ENCODE measurements at places on chromosomes 1 and 21.

GRCh38 chr1:60878323-60878722, 204.0 kb upstream of the NFIA start:
- no peak for DNase-seq

DNA sequence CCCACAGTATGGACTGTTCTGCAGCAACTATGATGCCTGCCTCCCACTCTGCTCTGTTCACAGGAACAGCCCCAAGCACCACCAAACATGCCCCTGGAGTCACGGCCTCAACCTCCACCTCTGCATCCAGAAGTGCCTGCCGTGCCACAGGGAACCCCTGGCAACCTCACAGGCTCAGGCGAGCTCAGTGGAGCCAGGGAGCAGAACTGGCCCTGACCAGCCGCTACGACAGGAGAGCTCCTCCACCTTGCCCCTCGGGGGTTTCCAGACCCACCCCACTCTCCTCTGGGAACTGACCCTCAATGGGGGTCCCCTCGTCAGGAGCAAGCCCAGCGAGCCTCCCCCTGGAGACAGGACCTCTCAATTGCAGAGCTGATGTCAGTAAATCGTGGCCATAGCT, 13.0 kb downstream of the MRAP start:
- DNase-seq = no peak

DNA sequence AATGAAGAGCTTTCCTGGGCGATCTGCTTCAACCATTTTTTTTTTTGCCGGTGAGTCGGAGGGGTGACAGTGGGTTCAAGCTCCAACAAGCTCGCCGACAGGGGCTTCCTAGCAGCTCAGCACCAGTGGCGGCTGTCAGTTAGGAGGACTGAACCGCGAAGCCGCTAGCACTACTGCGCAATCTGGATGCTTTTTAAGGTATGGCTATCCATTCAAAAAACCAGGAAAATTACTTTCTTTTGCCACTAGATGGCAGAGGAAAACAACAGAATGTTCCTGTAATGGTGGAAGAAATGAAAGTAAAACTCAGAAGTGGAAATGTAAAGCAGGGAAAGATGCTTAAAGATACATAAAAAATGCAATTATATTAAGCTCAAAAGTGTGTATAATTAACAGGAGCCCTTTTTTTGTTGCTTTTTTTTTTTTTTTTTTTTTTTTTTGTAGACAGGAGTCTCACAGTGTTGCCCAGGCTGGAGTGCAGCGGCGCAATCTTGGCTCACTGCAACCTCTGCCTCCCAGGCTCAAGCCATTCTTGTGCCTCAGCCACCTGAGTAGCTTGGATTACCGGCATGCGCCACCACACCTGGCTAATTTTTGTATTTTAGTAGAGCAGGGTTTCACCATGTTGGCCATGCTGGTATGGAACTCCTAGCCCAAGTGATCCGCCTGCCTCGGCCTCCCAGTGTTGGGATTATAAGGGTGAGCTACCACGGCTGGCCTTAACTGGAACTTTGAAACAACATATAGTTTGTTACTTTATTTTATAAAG, 8.5 kb downstream of the KYAT3 start:
- DNase-seq = peak; percentile 85

DNA sequence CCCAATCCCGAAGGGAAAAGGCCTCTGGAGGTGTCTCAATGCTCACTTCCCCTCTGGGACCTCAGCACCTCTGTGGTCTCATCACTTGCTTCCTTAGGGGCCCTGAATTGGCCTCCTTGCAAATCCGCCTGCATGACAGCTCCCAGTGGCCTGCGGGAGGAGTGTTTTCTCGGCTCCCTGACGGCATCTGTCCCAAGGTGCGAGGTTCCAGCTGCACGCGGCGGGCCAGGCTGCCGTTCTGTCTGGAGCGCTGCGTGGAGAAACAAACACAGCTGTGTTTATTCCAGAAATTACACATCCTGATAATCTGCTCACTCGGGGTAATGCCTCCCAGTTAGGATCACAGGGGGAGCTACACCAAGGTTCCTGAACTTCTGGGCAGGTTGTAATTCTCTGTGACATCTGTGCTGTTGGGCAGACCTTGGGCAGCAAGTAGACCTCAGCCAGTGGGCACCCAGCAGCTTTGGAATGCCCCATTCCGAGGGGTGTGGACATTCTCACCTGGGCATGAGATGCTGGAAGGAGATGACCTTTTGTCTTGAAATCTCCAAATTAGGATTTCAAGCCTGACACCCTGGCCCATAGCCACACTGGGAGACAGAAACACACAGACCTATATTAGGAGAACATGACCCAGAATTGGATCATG, 18.2 kb downstream of the EPHB2 start:
- DNase-seq = no peak

GRCh38 chr1:174157157-174157806, 2.0 kb upstream of the RABGAP1L start:
- no peak for DNase-seq

DNA sequence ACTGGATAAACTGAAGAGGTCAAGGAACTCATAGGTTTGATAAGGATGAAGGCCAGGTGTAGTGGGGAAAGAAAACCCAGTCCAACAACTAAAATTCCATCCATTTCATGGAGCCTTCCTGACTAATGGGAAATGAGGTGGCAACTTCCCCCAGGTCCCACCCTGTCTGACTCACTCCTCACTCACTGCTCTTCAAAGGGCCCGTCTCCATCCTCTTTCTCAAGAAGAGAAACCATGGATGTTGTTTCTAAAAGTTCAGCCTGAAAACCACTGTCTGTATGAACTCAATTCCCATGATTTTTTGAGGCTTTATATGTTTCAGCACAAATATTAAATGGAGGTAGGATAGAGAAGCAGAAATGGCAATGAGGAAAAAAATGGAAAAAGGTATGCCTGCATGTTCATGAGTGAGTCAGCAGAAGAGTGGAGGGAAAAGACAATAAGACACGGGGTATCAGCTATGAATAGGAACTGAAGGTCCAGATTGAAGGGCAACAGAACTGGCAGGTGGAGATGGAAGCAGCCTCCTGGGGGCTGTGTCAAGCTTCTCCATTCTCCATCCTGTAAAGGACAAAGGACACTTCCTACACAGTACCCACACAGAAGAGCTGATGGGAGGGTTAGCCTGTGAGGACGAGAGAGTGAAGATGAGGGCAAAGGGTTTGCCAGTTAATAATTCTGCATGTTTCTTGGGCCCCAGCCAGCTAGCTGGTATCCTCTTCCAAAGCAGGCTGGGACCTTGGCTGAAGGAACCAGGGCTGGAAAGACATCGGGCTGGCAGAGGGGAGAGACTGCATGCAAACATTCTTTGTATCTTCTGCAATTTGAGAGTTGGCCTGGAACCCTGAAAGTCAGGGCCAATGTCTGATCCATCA, 5.5 kb upstream of the ELOVL1 start:
- no peak for DNase-seq

- peak; percentile 63 for DNase-seq
Observed at GRCh38 chr1:67564193-67564592, 120.8 kb upstream of the GADD45A start.

GRCh38 chr1:180462102-180462501, 40.3 kb downstream of the ACBD6 start:
- DNase-seq = no peak

DNA sequence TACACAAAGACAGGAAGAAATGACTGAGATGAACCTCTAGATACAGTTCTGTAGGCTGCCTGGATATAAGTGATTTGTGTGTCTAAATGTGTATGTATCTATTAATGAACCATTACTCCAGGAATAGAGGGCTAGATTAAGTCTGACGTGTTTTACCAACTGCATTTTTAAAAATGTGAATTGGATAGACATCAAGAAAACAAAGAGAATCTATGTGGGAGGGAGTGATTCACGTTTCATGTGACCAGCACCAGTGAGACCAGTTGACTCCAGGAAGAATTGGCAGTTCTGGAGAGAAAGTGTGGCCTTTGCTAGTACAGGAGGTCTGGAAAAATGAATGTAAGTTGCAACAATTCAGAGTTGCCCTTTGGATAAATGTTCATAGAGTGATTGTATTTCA, 53.4 kb upstream of the RGS21 start:
- no peak for DNase-seq

- DNase-seq = no peak
Observed at GRCh38 chr1:206709322-206709721, 24.6 kb downstream of the MAPKAPK2 start.

DNA sequence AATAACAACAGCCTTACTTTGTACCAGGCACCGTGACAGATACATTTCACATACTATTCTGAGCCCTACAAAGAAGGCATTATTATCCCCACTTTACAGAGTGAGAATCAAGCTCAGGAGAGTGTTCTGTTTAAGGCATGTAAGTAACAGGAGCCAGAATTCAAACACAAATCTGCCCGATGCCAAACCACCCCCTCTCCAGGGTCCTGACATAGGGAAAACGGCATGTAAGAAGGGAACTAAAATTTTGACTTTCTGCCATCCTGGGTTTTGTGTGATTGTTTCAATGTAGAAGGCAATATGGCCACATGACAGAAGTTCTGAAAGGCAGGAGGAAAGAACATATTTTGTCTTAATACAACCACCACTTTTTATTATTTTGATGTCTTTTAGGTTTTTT, 5.5 kb downstream of the FUCA1 start:
- no peak for DNase-seq

DNA sequence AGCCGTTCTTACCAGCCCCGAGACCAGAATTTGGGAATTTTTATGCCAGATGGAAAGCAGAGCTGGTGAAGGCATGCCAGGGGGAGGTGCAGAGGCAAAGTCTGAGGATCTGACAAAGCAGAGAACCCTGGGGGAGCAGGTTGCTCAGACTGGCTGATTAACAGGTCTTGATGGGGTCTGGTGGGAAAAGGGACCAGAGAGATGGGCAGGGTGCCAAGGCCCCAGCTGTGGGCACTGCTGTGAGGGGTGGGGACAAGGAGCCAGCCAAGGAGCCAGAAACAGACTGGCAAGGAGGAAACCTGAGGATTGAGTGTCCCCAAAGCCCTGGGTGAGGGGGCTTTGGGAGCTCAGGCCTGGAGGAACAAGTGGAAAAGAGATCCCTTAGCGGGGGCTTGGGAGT, 21.4 kb downstream of the RPS6KA1 start:
- no peak for DNase-seq

GRCh38 chr1:187490266-187490665, 661.5 kb downstream of the PLA2G4A start:
- no peak for DNase-seq

DNA sequence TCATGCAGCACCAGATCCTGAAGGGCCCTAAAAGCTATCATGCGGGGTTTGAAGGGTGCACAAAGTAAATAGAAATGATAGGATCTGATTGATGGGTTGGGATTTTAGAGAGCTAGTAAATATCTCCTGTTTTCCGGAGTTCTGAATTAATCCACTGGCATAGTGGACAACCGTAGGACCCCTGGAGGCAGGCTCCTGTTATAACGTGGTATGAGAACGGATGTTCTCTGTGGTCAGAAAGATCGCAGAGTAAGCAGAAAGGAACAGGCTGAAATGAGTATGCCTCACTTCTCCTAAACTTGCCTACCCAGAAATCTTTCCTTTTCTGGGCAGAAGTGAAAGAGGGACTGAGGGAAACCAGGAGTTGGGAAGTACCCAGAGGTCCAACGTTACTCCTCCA, 470.8 kb downstream of the AJAP1 start:
- peak; percentile 17 for DNase-seq

DNA sequence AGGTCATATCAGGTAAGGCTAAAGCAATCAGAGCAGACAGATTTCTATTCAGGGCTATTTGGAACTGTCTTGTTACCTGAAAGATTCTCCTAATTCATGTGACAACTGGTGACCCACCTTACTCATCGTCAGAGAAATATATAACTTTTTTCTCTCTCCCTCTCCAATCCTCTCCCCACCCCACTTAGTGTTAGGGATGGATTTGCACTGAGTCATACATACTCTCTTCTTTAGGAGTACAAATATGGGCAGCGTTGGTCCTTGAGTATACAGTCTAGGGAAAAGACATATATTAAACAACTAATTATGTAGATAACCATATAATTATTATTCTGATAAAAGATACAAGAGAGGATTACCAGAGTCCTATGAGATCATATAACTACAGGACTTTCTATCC, 246.3 kb downstream of the HHIPL2 start:
- DNase-seq = no peak

DNA sequence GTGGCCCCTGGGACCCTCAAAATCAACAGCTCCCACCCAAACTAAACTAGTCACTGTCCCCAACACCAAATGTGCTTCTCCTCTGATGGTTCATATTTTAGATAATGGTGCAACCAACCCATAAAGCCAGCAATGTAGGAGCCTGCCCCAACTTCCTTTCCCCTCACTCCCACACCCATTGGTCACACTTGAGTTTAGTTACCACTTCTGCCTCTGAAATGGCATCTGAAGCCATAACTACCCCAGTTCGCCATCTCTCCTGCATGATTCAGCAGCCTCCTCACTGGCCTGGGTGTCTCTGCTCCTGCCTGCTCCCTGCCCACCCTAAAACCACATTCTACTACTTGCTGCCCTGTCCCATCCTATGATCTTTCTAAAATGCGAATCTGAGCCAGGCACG, 3.4 kb upstream of the CDCP2 start:
- peak; percentile 65 for DNase-seq

GRCh38 chr21:32520875-32521735, 64.2 kb downstream of the TCP10L start:
- peak; percentile 86 for DNase-seq

- no peak for DNase-seq
Observed at GRCh38 chr1:23936481-23937176, 23.0 kb upstream of the PNRC2 start.

DNA sequence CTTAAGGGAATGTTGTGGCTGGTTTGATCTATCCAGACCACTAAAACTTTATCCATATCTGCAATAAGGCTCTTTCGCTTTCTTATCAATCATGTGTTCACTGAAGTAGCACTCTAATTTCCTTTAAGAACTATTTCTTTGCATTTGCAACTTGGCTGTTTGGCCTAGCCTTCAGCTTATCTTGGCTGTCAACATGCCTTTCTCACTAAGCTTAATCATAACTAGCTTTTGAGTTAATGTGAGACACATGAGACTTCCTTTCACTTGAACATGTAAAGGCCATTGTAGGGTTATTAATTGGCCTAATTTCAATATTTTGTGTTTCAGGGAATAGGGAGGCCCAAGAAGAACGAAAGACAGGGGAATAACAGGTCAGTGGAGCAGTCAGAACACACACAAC, 124.7 kb downstream of the TNFSF18 start:
- DNase-seq = no peak

DNA sequence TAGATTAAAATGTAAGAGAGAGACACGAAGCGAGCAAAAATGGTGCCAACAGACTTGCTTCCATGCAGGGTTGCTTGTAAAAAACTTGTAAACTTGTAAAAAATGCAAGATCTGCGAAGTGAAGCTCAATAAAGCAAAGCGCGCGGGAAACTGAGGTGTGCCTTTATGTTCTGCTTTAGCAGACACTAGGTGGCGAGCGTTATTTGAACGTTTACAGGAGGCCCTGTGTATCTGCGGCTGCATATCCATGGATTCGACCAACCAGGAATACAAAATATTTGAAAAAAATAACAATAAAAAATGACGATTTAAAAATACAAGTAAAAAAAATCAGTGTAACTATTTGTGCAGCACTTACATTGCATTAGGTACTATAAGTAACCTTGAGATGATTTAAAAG, 1.5 kb downstream of the UBE2G2 start:
- no peak for DNase-seq

Measured in MV-4-11 (cell line).